ENCODE measurements at places on chromosomes 6 and 20.

- no peak for DNase-seq
Observed at GRCh38 chr6:87095087-87095509, at the start of gene CGA. Gene CGA (minus strand): TSS chr6:87095106. CDS start chr6:87088200, 6,906 bp downstream.

- DNase-seq, result no peak
Observed at GRCh38 chr6:126724821-126725220, 384.9 kb downstream of the CENPW start.

DNA sequence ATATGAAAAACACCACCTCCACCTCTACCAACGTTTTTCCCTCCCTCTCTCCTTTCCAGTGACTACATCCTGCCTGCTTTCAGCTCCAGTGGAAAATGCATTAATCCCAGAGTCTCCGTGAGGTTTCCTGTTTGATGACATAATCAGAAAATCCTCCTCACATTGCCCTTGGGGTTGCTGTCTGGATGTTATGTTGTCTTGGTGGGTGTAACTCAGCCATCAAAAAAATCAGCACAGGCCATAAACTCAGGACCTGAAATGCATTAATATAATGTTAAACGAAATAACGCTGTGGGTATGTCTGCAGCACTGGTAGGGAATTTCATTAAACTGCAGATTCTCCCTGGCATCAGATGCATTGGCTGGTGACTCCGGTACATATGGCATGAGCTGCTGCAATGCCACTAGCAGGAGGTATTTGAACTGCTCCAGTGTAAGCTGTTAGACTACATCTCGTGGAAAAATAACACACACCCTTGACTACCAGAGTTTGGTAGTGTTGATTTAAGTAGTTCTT lies 297.8 kb downstream of the PRL start:
- no peak for DNase-seq

GRCh38 chr6:138559143-138559542 lies 59.8 kb upstream of the NHSL1 start:
- DNase-seq, result no peak

DNA sequence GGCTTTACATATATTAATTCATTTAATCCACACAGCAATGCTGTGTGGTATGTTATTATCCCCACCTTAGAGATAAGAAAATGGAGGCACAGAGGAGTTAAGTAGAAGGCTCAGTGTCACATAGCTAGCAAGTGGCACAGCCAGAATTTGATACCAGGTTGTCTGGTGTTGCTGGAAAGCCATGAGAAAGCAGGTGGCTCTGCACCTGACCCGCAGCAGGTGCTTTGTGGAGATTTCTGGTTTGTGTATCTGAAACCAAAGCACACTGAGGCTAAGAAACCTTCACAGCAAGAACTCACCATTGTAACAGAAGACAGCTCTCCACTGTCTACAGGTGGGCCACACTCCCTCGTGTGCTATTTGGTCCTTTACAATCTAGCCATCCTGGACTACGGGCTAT lies 7.5 kb downstream of the ELMO2 start:
- no peak for DNase-seq

GRCh38 chr6:160945516-160946177 lies 45.9 kb upstream of the MAP3K4 start:
- no peak for DNase-seq

GRCh38 chr6:83758533-83758932 lies 49.6 kb upstream of the SNAP91 start:
- DNase-seq, result no peak

GRCh38 chr6:117676577-117677218 lies 1.4 kb downstream of the NUS1 start:
- DNase-seq, result no peak

DNA sequence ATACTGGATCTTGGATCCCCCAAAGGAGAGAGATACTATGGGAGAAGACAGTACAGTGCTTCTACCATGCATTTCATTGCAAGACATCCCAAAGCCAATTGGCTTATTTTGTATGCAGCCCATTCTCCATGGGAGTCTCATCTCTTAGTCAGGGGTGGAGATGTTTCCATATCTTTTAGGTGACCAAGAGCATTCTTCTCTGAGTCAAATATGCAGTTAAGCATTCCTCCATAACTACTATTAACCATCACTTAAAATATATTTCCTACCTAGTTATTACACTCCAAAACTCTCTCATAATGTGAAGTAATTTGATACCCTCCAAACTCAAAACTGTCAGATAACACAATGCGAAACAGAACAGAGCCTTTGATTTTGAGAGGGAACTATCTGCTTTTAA lies 542.6 kb downstream of the HDGFL1 start:
- DNase-seq, result no peak

- no peak for DNase-seq
Observed at GRCh38 chr6:11044712-11045167, 635 bp upstream of the ELOVL2 start.

DNA sequence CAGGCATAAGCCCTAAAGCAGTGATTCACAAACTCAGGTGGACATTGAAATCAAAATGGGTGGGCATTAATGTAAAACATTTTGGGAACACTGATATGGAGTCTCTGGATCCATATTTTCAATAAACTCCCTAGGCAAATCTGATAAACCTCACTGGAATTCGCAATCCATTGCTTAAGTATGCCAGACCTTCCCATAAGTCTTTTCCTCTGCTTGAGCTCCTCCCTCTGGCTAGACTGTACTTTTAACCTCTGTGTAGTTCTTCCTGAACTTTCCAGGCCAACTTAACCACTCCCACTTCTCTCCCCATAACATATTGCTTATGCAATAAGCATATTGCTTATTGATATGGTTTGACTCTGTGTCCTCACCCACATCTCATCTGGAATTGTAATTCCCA lies 629.7 kb upstream of the IMPG1 start:
- DNase-seq, result no peak

- DNase-seq, result no peak
Observed at GRCh38 chr20:52405986-52406385, 214.4 kb upstream of the ZFP64 start.

DNA sequence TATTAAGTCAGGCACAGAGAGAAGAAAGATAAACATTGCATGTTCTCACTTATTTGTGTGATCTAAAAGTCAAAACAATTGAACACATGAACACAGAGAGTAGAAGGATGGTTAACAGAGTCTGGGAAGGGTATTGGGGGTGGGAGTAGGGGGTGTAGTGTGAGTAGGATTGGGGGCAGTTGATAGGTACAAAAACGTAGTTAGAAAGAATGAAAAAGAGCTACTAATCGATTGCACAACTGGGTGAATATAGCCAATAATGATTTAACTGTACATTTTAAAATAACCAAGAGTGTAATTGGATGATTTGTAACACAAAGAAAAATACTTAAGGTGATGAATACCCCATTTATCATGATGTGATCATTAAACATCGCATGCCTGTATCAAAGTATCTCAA lies 333.3 kb downstream of the HAO1 start:
- no peak for DNase-seq

DNA sequence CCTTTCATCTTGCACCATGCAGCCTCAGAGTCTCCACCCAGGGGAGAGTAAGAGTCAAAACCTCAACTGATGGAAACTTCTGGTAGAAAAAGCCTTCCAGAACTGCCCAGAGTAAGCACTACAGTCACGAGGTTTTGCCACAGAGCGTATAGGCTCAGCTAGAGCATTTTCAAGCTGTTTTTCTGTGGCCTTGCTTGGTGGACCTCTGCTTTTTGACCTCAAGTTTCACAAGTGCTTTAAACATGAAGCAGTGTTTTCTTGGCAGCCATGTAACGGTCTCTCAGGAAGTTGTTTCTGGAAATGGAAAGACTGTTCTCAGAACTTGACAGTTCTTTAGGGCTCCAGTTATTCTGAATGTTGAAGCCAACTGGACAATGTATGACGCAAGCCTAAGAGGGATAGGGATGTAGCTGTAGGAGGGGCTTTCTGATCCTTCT lies 146.5 kb downstream of the ZDHHC14 start:
- DNase-seq, result no peak

DNA sequence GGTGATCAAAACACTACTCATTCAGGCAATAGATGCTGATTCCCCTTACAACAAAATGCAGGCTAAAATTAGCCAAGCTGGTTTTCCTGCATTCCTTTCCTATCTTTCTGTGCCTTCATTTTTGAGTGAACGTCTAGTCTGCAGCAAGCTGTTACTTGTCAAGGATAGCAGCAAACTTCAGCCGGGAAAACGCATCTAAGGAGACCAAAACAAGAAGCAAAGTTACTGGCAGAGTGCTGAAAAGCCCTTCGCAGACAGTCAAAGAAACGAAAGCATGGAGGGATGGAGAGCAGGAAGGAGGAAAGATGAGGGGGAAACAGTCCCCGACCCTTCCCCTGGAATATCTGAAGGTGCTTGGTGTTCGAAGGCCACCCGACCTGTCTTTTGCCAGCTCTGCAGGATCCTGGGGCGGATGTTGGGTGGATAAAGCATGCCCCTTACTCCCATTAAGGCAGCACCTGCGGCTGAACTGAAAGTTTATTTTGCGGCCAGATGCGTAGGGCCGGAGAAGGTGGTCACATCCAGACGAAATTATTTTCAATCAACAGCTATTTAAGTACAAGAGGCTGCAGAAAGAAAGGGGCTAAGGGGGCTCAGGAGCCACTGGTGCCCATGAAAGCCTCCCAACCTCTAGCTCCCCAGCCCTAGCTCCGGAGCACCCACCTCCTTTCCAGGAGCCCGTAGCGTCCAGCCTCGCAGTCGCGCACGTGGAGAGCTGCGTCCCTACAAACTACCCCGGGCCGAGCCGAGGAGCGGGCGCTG lies 538 bp downstream of the FERMT1 start:
- no peak for DNase-seq

GRCh38 chr6:7673063-7673536 lies 52.8 kb upstream of the BMP6 start:
- no peak for DNase-seq

- no peak for DNase-seq
Observed at GRCh38 chr20:43238833-43239232, 49.1 kb upstream of the PTPRT start.

- no peak for DNase-seq
Observed at GRCh38 chr6:86456821-86457220, 480.5 kb upstream of the HTR1E start.

DNA sequence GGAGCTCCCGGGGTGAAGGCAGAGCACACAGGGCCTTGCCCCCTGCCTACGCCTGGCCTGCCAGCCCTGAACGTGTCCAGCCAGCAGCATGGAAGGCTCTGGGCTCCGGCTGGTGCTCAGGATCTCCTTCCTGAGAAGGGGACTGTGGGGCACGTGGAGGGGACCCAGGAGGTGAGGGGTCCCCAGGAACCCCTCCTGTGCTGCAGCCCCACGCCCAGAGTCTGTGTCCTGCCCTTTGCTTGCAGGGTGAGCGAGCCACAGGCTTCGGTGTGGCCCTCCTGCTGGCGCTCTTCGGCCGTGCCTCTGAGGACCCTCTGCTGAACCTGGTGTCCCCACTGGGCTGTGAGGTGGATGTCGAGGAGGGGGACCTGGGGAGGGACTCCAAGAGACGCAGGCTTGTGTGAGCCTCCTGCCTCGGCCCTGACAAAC lies 22.3 kb downstream of the NPEPL1 start:
- DNase-seq, result no peak

DNA sequence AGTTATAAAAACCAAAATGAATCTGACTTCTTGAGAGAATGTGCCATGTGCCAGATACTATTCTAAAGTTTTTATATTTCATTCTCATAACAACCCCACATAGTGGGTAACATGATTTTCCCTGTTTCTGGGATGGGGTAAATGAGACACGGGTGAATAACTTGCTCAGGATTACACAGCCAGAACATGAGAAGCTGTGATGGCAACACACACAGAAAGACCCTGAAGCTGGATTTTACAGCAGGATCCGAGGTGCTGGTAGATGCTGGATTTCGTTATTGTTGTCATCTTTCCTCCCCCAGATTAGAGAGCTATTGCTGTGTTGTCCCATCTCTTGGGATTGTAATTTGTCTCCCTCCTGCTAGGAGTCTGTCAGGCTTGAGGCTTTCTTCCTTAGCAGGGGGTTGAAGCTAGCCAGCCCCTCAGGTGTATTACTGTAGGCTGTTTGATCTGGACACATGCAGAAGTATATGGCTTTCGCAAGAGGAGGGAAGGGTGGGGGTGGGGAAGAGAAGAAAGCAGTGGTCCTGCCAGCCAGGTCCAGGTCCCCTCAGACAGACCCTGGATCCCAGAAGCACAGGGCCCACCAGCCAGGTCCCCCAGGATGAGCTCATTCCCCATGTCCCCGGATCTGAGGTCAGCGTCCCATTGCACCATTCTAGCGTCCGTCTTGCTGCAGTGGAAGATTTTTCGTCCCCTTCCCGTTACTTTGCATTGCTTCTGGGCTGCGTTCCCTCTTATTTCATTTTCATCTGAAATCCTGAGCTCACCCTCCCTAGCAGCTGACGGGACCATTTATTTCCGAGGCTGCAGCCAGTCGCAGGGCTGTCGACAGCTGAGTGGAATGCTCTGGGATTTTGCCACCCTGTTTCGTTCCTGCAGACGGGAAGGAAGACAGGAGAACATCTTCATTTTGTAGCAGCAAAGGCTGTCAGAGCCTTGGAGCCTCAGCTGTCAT lies 7.3 kb upstream of the KCNG1 start:
- no peak for DNase-seq

GRCh38 chr6:161996783-161997182 lies 722.9 kb upstream of the AGPAT4 start:
- no peak for DNase-seq

DNA sequence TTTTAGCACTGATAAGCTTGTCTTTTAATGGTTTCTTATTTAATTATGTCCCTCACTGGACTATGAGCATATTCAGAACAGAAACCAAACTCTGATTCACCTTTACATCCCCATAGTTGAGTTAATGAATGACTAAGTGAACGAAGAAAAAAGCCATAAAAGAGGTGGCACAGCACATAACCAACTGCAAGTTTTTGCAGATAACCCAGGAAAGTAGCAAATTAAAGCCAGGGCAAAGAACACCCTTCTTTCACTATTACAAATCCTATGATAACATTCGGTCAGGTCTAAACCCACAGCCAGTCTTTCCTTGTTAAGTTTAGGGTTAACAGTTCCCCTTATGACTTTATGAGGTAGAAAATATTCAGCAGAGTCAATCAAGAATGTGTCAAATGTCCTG lies 102.7 kb downstream of the RIN2 start:
- DNase-seq, result no peak

DNA sequence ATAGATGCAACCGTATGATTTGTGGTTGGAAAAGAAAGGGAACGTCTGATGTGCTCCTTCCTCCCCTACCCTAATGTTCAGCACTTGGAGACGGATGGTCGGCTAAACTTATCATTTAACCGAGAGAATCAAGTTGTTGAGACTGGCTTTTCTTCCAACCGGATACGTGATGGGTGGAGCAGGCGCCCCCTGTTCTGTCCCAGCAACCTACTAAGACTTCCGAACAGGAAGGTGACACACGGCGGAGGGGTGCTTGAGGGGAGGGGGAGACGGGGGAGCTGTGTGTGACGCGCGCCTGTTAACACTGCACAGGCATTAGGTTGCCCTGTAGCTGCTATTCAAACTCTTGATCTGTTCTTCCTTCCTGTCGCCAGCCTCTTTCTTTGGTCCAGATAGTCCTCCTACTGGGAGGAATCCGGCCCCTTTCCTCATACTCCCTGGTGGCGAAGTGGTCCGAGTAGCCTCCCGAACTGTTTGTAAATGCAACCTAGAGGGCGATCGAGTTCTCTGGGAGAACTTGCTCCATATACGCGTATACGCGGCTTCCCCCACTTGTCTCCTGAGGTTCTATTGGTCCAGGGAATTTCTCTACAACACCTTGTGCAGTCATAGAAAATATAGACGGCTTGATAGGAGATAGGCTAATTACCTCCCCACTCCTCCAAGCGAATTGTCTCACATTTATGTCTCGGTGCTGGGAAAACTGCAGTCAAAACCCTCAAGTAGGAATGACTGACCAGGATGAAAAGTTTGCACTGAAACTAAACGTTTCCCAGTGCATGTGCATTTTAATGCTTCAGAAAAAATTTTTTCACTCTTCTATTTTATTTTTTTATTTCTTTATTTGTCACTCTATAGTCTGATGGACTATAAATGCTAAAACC lies 126.0 kb upstream of the SLC2A12 start:
- peak; percentile 89 for DNase-seq

Measured in CD4-positive, alpha-beta T cell treated with Interleukin-4 for 1 hour (primary cell).